CD4-positive, alpha-beta T cell treated with Interleukin-17A for 4 hours (primary cell): ENCODE measurements at places on chromosomes 3 and 15.

DNA sequence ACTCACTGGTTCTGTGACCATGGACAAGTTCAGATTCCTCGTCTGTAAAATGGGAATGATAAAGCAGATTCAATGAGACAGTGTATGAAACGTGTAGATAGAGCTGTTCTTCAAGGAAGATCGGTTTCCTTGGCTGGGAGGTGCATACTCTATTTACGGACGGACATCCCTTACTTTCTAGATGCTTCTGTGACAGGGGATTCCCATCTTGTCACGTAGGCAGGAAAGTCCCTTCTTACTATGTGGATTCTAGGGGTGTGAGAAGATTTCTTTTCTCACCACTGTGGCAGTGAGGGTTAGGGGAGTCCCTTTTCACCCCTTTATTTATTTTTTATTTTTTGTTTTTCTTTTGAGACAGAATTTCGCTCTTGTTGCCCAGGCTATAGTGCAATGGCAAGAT lies 180.9 kb upstream of the TBL1XR1 start:
- no peak for DNase-seq

DNA sequence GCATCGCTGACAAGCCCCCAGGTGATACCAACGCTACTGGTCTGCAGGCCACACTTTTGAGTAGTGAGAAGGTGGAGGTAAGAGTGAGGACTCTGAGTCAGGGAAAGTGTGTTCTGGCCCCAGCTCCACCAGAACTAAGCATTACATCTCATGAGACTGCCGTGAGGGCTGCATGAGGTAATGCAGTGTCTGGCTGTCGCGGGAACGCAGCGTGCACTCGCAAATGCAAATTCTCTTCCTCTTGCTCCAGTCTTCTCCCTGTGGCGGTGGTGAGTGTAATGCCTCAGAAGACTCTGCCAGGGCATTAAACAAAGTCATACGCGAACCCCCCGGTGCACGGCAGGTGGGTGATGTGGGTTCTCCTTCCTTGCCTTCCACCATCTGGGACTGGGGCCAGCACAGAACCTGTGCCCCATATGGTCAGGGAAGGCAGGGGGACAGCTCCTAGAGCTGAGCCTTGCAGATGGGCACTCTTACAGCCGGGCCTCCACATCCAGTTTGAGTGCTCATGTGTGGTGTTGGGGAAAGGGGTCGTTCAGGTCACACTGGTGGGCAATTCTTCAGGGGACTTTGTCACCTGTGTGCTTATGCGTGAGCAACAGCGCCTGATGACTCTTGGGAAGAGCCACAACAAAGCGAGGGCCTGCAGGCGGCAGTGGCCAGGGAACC lies 175.8 kb downstream of the XXYLT1 start:
- DNase-seq: no peak

DNA sequence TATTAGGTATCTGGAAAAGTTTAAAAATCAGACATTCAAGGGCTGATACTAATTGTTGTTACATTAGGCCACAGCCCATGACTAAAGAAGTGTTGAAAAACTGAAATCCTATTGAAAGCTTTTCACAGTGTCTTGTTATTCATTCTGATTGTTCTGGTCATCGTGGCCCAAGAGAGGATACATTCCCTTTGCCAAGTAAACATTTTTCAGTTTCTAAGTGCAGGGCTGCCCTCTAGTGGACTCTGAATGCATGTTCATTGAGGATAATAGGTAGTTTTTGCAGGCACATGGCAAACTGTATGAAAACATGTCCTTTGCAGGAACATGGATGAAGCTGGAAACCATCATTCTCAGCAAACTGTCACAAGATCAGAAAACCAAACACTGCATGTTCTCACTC lies 181.1 kb downstream of the MYRIP start:
- DNase-seq: no peak

DNA sequence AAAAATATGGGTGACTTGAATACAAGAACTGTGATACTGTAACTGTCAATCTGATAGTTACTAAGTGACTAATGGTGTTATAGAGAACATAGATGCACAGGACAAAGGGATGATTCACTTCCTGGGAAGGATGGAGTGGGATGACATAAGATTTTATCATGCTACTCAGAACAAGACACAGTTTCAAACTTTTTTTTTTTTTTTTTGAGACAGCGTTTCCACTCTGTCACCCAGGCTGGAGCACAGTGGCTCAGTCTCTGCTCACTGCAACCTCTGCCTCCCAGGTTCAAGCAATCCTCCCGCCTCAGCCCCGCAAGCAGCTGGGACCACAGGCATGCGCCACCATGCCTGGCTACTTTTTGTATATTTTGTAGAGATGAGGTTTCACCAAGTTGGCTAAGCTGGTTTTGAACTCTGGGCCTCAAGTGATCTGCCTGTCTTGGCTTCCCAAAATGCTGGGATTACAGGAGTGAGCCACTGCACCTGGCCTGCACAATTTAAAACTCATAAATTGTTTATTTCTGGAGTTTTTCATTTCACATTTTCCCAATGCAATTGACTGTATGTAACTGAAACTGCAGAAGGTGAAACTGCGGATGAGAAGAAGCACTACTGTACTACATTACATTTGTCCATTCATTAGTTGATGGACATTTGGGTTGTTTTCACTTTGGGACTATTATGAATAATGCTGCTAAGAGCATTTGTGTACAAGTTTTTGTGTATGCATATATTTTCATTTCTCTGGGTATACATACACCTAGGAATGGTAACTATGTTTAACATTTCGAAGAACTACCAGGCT lies 40.6 kb downstream of the ADIPOQ start:
- DNase-seq: peak; percentile 29

GRCh38 chr3:58742239-58742638 lies 75.7 kb upstream of the FAM3D start:
- DNase-seq: no peak

DNA sequence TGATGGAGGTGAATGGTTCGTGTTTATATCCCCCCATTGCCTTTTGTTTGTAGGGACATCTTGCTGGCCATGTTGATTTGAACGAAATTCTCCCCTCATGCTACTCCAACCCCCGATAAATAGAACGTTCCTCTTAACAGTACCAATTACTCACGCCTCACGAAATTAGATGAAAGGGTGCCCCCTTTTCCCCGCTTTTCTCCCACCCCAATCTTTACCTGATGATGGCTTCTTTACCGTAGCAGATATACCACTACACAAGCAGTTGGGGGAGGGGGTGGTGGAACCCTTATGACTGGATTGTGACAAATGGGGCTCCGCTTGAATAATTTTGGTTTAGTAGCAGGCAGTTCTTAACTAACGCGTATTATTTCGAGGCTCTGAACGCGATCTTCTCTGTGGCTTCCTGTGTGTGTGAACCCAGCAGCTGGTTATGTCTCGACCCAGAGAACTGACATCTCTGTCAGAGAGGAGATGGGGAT lies 1.1 kb downstream of the PIAS1 start:
- DNase-seq: peak; percentile 66
